ENCODE measurements at places on chromosomes 12 and 14.

DNA sequence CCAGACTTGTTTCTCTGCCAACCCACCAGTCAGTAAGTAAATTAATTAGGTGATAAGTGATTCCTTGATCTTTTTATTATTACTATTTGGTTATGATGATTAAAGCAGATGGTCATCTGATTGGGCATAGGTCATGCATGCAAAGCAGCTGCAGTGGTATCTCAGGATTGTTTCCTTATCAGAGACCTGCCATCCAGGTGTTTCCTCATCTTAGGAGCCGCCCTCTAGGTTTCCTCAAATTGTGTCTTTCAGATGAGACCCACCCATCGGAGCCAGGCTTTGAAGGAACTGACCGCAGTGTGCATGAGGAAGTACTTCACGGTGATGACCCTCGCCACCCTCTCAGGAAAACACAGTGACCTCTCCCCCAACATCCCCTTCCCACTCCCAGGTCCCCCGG is 63.3 kb downstream of the ZFP36L1 start:
- no peak for DNase-seq

DNA sequence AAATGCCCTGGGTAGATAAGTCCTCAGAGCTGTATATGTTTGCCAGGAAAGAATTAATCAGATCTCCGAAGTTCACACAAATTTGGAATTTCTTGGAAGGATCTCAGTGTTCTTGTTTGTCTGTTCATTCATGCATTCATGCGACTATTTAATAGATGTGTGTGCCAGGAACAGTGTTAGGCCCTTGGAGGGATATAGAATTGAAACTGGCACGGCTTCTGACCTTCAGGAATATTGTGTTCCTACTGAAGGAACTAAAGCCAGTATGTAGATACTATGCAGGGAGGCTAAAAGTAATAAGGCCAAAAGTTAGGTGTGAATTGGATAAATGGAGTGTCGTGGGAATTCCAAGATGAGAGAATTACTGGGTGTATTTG is 166.0 kb upstream of the NOS1 start:
- DNase-seq = no peak

DNA sequence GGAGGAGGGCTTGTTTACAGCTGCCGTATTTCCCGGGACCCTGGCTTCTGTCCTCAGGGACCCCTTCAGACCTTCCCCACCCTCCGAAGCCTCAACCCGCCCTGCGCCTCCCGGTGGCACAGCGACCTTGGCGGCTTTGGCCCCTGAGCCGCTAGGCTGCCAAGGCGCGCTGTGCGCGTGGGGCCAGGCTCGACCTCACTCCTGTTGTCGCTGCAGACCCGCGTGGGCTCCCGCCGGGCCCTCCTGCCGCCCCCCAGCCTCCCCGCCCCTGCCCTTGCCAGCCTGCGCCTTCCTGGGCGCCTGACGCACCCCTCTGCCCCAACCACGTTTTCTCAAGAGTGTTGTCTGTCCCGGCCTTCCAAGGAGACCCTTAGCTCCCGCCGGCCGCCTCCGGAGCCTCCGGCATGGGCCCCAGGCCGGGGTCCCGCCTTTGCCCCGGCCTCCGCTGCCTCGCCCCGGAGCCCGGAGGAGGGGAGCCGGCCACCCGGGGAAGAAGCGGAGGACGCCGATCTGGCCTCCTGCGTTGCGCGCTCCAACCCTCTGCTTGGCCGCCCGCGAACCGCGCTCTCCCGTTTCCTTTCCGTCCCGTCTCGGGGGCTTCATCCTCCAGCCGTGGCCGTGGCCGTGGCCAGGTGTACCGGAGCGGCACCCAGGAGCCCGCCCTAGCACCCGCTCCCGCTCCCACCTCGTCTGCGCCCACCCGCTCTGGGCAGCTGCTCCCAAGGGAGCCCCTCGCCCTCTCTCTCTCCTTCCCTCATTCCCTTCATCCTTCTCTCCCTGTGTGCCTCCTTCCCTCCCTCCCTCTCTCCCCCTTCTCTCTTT is 19.9 kb downstream of the PPP2R5C start:
- DNase-seq = no peak

DNA sequence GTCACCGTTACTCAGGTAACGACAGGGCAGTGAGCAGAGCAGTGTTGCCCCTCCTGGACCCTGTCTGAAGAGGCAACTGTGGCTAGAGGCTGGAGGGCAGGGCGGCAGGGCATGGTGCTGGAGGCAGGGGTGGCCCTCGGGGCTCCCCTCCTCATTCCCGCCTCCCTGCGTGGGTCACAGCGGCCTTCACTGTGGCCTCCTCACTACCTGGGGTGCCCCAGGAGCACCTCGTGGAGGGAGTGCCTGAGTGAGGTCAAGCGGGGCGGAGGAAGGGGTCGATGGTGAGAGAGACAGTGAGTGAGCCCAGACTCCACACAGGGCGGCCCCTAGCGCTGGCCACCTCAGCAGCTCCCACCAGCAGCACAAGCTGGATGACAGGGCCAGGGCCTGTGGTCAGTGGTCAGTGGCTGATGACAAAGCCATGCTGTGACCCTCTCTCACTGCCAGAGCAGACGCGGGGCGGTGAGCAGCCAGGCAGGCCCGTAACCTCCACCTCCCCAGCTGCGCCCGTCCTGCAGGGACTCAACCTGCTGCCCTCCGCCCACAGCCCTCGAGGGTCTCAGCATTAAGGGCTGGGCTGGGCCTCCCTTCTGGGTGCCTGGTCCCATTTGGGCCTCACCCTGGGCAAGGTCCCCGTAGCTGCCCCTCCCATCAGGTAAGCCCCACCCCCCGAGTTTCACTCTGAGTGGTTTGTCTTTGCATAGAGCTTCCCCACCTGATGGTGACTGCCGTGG is 17.8 kb downstream of the GPR132 start:
- no peak for DNase-seq

GRCh38 chr12:104571328-104571727 is 114.6 kb downstream of the CHST11 start:
- DNase-seq = no peak

DNA sequence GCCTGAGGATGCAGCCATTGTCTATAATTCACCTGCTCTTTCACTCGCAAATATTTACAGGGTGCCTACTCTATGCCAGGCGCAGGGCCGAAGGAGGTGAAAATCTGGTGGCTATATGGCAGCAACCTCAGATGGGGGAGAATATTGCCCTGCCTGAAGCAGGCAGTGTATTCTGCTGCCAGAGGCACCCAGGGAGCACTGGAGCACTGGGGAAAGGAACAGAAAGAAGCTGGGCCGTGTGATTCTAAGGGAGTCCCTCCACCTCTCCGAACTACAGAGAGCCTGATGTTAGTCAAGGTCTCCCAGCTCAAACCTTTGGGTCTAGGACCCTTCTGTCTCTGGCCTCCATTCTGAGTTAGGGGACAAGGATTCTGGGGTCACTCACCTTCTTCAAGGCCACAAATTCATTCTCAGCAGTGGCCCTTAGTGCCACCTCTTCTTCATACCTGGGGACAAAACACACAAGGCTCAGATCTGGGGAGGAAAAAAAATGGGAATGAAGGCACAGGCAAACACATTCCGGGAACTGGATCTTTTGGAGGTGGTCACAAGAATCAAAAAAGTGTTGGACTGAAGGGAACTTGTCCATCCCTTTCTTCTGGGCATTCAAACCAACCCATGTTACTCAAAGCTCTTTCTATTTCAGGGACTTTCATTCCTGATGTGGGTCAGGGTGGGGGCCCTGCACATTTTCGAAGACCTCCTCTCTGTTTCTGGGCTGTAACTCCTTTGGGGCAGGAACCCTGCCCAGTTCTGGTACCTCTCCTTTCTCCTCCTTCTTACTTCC is 19.3 kb upstream of the KRT86 start:
- DNase-seq = no peak

GRCh38 chr14:53551862-53552261 is 398.7 kb upstream of the DDHD1 start:
- no peak for DNase-seq

- DNase-seq = no peak
Observed at GRCh38 chr12:61138415-61138759, 1121.8 kb upstream of the USP15 start.

- DNase-seq = peak; percentile 35
Observed at GRCh38 chr12:15856097-15856982, 25.8 kb upstream of the STRAP start.

DNA sequence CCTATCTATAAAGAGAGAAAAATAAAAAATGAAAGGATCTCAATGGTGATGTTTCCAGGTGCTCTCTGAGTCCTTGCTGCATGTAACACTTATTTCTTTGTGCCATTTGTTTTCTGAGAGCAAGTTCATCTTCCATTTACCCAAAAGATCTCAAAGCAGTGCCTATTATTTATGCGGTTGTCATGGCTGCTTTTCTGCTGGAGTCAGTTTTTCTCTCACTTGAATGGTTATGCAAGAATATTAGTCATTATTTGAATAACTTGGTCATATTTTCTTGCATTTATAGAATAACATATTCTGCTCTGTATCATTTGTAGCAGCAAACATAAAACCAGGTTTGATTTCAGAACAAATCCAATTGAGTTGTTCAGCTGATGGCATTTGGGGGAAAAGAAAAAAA is 141.8 kb upstream of the G2E3 start:
- DNase-seq = no peak

DNA sequence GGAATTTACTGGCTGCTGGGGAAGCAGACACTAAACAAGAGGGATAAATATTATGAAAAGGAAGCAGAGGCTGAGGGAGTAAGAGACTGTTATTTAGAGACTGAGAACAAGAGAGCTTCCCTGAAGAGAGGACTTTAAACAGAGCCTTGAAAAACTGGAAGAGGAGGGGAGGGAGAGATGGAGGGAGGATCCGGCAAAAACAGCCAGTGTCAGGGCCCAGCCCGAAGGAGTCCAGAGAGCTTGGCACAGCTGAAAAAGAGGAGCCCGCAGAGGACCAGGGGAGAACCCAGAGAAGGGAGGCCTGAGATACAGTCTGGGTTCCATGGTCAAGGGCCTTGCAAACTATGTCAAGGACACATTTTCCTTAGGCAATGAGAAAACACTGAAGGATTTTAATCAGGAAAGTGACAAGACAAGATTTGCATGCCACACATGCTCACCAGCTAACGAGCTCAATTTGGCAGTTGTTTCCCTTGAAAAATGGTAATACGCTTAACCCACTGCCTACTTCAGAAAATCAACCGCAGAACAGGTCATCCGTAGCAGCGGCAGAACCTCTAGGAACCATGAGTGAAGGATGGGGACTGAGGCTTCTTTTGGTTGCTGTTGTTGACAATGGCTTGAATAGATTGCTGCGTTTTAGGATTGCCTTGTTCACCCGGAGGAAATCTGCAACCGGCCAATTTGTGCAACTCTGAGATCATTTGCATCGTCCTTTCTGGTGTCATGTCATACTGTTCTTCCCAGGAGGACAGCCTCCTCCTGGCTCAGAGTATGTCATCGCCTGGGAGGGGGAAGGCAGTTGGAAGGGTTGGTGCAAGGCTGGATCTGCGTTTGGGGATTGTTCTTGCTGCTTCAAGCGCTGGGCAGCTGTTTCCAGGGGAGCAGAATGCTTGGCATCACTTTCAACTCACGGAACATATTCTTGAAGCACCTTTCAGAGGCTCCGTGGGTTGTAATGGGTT is 108.2 kb downstream of the PRMT8 start:
- no peak for DNase-seq

GRCh38 chr14:64871344-64871743 is 8.4 kb downstream of the SPTB start:
- DNase-seq = no peak

DNA sequence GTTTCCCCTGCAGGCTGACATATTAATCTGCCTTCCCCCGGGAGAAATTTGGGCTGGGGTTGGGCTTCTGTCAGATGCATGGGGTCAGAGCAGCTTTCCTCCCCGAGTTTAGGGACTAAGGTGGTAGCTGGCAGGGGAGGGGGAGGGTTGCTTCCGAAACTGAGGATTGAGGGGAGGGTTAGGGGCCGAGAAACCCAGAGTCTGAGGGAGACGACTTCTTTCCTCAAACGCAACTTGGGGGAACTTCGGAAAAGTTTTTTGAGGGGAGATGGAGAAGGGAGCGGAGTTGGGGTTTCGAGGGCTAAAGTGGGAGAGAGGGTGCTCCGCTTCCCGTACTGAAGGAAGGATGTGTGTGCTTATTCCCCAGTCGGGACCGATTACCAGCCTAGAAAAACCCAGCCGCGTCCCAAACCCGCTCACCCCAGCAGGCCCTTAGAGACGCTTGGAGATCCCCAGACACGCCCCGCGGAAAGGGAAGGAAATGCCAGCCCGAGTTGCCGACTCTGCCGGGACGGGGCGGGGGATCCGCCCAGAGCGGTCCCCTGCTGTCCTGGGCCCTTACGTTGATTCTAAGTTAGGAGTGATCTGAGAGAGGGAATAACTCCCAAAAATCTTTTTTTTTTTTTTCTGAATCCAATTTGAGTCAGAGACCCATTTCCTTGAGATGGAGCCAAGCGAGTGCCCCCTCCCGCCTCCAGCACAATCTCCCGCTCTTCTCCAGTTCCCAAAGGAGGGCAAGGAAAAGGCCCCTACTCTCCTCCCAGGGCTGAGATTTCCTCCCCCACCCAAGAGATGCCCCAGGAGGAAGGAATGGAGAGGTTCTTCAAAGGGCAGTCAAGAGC is 61.9 kb downstream of the SMUG1 start:
- DNase-seq = no peak

DNA sequence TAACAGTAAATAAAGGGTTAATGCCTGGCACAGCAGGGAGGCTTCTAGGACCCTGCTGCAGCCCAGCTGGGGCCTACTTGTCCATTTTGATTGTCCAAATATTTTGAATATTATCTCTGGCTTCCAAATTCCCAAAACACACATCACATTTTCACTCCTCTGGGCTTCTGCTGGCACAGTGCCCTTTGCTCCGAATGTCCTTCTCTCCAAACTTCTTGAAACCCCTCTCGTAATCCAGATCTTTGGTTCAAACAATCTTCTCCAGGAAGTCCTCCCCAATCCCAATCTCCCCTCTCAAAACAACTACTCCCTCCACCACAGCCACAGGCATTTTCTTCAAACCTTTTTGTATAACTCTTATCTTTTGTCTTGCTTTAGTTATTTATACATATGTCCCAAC is 225.6 kb downstream of the PPM1H start:
- DNase-seq = no peak

DNA sequence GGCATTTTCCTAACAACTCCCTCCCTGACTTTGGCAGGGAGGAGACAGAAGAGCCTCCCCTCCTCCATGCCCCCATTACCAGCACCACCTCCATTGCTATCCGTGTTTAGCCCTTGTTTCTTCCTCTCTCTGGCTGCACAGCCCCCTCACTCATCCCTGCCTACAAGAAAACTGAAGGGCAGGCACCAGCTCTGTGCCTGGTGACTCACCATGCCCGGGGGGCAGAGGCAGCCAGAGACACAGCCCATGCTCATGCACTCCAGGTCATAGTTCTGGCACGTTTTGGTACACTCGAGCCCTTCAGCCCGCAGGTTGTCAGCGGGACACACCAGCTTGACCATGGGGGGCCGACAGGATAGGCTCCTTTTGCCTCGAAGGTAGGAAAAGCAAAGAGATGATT is 80.4 kb downstream of the VWF start:
- no peak for DNase-seq

GRCh38 chr12:34290381-34290995 is 268.2 kb downstream of the ALG10 start:
- no peak for DNase-seq

GRCh38 chr14:75279153-75279762 is 630 bp downstream of the FOS start:
- peak; percentile 28 for DNase-seq

Data from NCI-H1105 (cell line).